Activated CD4-positive, alpha-beta T cell treated with anti-CD3 and anti-CD28 coated beads, Interleukin-2, amount 50 U/mL, for 24 hours (primary cell): ENCODE measurements at places on chromosomes 3 and 15.

- DNase-seq = no peak
Observed at GRCh38 chr3:197204736-197205135, 93.7 kb downstream of the DLG1 start.

- no peak for DNase-seq
Observed at GRCh38 chr15:48557335-48557734, 88.2 kb downstream of the FBN1 start.

DNA sequence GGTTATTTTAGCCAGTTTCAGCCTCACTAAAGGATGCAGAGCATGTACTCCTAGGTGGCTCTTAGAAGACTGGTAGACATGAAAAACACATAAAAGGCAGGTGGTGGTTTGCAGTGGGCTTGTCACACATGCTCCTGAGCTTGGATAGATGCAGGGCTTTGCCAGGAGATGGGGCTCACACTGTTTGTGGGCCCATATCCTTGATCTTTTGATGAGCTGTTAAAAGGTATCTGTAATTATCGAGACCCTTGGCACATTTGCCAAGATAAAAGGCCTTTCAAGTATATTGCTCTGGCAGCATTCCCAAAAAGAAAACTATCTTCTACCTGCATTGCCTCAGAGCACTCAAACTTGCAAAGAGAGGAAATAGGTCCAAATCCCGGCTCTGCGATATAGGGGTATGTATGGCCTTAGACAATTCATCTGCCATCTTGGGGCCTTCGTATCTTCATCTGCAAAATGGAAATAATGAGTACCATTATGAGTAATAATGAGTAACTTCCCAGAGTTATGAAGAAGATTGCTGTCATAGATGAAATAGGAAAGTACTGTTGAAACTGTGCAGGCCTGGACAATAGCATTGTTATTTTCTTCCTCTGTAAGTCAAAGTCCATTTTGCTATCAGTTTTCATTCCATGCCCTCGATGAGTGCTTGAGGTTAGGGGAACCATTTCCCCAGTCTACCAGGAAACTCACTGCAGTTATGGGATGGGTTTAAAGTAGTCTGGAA lies 172.7 kb downstream of the SYNPR start:
- DNase-seq = no peak

DNA sequence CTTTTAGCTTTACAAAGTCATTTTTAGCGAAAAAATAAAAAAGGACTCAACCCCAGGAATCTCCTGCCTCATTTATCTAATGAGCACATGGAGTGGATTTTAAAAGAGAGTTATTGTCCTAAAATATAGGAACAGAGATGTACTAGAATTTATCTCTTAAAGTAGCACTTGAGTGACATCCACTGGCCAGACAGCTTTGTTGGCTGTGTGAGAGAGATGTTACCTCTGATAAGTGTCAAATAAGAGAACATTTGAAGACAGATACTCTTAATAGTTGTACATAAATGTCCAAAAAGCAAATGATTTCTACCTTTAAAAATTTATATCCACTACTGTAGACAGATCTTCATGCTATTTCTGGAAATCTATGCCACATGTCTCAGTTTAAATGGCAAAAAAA lies 12.3 kb upstream of the MFSD1 start:
- DNase-seq = no peak

GRCh38 chr3:83523470-83524073 lies 1435.2 kb upstream of the CADM2 start:
- no peak for DNase-seq

DNA sequence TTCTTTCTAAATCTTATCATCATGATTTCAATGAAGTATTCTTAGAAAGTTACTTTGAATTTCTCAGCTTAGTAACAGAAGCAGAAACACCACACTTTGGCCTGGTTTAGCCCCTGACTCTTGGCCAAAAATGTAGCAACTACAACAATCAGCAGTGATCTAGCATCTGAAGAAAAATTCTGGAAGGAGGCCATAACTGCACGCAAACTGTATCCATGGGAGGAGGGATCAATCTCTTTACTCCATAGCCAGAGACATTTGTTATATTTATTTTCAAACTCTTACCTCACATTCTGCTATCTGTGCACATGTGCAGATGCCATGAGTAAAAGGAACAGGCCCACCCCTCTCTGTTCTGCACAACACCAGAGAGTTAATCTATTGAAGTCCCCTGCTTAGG lies 251.0 kb upstream of the P2RY1 start:
- no peak for DNase-seq

DNA sequence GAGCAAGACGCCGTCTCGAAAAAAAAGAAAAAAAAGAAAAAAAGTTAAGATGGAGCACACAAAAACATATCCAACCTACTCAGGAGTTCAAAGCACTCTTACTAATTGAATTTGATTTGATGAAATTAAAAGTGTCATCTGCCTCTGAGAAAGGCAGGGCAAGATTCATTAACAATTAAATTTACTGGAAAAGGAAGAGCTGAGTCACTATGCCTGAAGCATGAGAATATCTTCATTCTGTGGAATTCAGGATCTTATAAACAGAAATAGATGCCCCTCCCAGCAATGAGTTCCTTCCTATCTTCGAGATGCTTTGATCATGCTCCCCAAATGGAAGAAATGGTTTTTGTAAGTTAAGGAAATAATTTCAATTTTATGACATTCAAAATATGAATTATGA lies 61.0 kb upstream of the ST3GAL6 start:
- no peak for DNase-seq

- DNase-seq = no peak
Observed at GRCh38 chr3:52361454-52361853, 45.3 kb downstream of the DNAH1 start.

- DNase-seq = no peak
Observed at GRCh38 chr15:89346516-89347231, 12.1 kb upstream of the POLG start.

DNA sequence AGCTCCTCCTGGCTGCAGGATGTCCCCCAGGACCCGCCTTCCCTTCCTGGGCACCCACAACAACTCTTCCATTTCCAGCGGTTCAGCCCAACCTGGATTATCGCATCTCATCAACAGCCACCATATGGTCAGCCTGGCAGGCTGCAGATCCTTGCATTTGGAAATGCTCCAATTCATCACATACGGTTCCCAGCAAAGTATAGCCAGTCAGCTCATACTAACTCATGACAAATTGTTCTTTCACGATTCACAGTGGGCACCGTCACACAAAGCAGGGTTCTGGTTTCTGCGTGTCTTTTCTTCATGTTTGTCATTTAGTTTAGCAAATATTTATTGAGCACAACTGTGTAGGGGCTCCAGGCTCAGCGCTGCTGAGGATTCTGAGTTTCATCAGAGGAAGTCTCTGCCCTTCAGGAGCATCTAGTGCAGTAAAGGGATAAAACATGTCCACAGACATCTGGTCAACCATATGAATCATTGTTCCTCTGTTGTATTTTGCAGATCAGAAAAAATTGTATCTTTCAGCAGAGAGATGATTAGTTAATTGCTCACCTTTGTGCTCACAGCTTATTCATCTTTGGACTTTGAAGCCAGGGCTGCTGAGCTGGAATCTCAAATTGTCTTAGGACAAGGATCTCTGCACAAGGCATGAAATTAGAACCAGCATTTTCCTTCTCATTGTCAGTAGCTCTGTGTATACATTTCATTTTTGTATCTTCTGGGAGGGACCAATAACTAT lies 125.1 kb downstream of the GABRG3 start:
- DNase-seq = no peak

- no peak for DNase-seq
Observed at GRCh38 chr15:61537337-61537736, 308.2 kb upstream of the RORA start.

- DNase-seq = peak; percentile 93
Observed at GRCh38 chr15:92917598-92918407, 17.7 kb downstream of the CHD2 start.

GRCh38 chr15:31263751-31264558 lies 62.7 kb upstream of the KLF13 start:
- peak; percentile 51 for DNase-seq

- DNase-seq = no peak
Observed at GRCh38 chr15:30062881-30063280, 19.9 kb upstream of the GOLGA8J start.

- no peak for DNase-seq
Observed at GRCh38 chr3:124942613-124943012, 8.1 kb upstream of the MUC13 start.

GRCh38 chr3:177917234-177917861 lies 618.9 kb upstream of the KCNMB2 start:
- no peak for DNase-seq

- peak; percentile 20 for DNase-seq
Observed at GRCh38 chr3:11718637-11719405, 75.1 kb upstream of the VGLL4 start.

- no peak for DNase-seq
Observed at GRCh38 chr3:127276995-127277394, 10.9 kb downstream of the PRR20G start.

DNA sequence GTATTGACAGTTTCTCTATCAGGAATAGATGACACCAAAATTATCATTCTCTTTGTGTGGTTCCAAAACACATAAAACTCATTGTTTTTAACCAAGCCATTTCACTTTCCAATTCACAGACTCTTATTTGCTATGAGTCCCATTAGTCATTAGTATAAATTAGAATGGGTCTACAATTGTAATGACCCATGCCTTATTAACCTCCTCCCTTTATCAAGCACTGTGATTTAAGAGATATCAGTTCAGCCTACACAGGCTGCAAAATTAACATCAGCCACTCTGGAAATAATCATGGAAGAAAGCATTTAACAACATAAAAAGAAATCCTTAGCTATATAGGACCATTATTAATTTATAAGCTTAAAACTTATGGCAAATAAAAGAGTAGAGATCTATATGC lies 440.6 kb downstream of the GBE1 start:
- no peak for DNase-seq

DNA sequence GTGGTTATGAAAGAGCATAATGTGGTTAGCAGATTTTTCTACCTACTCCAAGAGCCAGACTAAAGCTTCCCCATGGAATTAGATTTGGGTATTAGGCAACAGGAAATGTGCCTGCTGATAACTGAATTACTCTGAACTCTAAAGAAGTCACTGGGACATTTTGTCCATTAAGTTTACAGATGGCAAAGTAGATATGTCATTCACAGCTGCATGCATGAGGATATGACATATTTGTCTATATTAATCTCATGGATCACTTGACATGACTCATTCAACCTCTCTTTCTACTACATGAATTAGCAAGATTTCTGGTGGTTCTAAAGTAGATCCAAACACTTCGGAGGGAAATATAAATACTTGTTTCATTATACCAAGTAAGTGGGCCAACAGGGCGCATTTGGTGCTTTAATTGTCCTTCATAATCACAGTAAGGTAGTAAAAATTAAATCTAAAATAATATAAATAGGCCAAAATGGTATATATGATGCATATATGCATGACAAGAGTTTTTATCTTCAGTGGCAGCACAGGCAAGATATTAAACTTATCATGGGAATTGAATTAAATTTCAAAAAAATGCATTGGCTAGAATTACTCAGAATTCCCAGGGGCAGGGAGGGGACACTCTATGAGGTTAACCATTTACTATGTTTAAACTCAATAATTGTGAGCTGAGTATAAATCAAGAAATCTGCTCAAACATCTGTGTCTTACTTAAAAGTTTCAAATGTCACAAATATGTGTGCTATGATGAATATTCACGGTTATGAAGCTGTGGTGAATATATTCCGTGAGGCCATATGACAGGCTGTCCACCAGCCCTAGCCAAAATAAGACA lies 365.3 kb upstream of the KCNMB2 start:
- DNase-seq = no peak

GRCh38 chr3:128262457-128262856 lies 109.2 kb downstream of the EEFSEC start:
- DNase-seq = no peak

GRCh38 chr15:40333922-40334492 lies 6.7 kb downstream of the CCDC9B start:
- DNase-seq = no peak

DNA sequence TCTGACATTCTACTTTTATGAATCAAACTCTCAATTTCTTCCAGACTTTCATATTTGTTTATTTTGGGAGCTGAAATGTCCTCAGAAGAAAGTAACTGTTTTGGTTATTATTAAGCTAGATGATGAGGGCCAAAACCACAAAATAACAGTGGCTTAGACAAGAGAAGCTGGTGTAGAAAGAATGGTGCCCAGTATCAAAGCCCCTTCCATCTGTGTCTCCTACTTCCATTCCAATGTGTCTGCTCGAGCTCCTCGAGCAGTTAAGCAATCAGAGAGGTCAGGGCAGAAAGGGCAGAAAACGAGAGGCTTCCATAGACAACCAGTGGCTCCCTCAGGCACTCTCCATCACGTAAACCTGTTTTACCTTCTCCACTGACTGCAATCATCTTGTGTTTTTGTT lies 59.7 kb upstream of the MAGI1 start:
- no peak for DNase-seq

DNA sequence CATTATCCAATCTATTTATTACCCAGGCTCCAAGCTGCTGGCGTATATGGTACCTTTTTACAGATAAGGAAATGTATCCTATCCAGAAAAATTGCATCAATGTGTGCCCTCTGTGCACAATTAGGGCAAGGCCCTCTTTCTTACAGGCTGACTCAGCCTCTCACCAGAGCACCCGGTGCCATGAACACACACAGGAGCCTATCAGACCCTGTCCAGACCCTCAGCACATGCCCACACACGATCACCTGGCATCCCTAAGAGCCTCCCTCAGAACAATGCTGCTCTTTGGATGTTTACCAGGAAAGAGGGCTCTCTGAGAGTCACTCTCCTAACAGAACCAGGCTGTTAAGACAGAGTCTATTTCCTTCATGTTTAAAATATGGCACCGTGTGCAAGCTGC lies 460.0 kb upstream of the TBL1XR1 start:
- DNase-seq = no peak

DNA sequence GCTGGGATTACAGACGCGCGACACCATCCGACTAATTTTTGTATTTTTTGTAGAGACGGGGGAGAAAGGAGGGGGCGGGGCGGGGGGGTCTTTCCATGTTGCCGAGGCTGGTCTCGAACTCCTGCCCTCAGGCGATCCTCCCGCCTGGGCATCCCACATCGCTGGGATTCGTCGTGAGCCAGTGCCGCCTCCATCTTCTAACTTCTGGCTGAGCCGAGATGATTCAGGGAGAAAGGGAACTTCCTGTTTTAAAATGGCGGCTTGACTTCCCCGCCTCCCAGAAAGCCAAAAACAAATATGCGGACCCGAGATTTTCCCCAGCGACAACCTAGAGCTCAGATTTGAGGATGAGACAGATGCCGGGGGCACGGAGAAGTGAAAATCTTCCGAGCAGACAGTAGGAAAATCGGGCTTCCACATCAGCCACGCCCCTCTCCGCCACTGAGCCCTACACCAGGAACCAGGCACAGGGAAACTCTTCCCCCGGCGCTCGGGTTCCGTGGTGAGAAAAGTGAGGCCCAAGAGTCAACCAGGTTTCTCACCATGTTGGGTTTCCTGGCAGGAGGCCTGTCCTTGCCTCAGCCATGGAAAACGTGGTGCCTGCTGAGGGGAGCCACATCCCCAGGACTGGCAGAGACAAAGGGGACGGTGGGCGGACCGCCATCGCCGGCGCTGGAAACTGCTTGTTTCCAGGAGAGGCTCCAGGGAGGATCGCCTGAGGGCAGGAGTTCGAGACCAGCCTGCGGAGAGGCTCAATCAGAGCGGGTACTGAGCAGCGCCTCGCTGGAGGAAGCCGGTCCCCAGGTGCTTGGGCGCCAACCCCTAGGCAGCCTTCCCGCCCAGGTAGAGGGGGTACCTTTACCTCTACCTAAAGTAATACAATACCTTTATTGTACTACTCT lies 18.7 kb downstream of the CHST14 start:
- no peak for DNase-seq

- no peak for DNase-seq
Observed at GRCh38 chr3:103057003-103057402, 622.2 kb downstream of the ZPLD1 start.

- no peak for DNase-seq
Observed at GRCh38 chr3:129592381-129593131, 13.9 kb downstream of the PLXND1 start.
